ENCODE measurements at places on chromosomes 6 and 20.

DNA sequence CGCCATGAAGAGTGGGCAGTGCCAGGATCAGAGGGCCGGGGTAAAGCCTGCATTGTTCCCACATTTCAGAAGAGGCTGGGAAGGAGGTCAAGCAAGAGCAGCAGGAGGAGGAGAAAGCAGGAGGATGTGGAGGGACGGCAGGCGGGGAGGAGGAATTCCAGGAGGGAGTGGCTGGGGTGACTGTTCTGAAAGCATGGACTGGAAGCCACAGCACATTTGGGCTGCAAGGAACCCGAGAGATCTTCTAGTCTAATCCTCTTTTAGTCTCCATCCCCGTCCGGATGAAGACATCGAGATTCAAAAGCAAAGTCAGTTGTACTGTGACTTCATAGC, 76.9 kb downstream of the FAM50B start:
- DNase-seq, result no peak

GRCh38 chr6:135616655-135617054, 119.1 kb upstream of the AHI1 start:
- no peak for DNase-seq

DNA sequence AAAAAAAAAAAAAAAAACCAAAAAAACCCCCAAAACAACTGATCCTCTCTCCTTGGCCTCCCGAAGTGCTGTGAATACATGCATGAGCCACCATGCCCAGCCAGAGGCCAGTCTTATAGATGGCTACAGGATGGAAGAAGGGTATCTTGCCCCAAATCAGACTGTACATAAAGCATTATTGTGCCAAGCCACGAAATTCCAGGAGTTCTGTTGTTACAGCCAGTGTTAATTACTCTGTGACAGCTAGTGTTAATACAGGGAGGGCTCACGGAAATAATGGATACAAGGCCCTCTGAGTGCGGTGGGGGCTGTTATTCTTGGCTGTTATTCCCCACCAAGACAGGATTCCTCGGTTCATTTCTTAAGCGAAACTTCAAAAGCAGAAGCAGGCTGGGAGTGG, 1.4 kb upstream of the CLPSL2 start:
- DNase-seq, result no peak

GRCh38 chr6:29731281-29731680, 8.0 kb downstream of the HLA-F start:
- DNase-seq, result no peak

- no peak for DNase-seq
These were observed 114.8 kb downstream of the CRYBG1 start for GRCh38 chr6:106475284-106475683.

DNA sequence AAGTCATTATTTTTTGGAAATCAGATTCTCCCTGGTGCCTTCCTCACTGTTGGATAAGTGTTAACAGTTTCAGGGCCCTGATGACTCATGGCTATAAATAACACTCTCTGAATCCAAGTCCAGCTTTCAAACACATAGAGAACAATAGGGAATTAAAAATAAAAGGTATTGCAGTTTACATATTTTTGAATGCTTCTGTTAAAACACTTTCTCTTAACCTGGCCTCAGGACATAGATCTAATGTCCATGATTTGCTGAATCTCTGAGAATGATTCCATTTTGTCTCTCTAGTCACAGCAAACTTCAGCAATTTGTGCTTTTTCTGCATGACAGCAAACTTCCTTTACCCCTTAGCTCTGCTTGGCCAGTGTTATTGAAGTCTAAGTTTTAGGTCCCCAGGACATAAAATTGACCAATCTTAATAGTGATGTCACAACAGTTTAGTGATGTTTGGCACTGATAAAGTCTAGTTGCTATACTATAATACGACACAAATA, 1192.4 kb upstream of the CITED2 start:
- no peak for DNase-seq

DNA sequence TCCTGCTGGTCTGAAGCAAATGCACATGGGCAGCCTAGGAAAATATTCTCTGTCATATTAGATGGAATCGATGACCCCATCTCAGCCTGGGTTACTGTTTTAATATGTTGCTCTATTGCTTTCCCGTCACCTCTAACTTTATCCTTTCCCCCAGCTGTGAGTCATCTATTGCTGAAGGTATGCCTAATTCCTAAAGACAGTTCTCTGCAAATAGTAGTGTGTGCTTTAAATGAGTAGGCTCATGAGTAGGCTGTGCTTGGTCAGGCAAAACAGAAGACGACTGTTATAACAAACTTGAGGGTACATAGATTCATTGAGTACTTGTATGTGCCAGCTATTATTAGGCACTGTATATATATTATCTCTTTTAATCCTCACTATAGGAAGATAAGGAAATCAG, 47.2 kb downstream of the CTNNBL1 start:
- no peak for DNase-seq
